Activated T-helper 1 cell treated with anti-CD3 and anti-CD28 coated beads, Interleukin-12 subunit alpha, Interleukin-12 subunit beta, Interleukin-2, Interleukin-4 antibody, amounts not matched to agents 30 ng/mL and 10 ng/mL and 1 ng/mL, durations not matched to agents 14 hours and 24 hours and 36 hours (primary cell): ENCODE measurements at places on chromosomes 12 and 14.

DNA sequence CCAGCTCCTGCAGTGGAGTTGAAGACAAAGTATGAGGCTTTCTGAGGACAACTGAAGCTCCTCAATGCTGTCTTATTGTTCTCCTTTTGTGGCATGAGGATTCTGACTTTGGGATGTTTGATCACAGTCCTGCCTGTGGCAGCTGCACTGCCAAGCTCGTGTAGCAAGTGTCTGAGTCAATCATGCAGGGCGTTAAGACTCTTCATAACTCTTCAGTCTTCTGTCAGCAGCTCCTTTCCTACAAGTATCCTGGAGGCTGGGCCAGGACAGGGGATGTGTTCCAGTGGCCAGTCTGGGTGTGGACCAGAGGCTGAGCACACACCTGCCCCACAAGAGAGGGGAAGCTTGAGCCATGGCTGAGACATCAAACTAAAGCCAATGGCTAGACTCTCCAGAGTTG is 94.3 kb downstream of the PELI2 start:
- no peak overlapping the region for H3K27ac ChIP-seq
- H3K4me3 ChIP-seq, result no peak overlapping the region
- no peaks in the 10 kb centered on the region for H3K36me3 ChIP-seq
- no peak for DNase-seq
- no peaks in the 10 kb centered on the region for H3K4me1 ChIP-seq

DNA sequence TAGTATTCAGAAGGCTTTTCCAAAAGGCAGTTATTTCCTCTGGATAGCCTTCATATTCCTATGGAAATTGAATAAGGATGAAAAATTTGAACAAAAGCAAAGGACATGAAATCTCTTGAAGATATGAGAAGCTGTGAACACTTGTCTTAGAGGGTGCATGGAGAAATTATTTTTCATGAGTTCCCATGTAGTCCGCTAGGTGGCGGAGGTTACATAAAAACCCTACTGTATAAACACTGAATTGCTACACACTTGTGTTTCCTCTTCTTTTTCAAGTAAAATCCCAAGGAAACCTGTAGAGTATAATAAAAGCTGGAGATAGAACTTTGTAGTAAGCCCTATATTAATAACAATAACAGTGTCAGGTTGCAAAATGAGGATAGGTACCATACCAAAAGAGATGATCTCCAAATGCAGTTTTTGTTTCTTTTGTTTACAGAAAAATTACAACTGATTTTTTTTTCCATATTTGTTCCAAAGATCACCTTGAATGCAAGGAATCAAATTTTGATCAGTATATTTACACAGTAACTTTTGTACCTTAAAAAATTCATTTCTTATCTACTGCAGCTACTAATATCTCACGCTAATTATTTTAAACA is 37.8 kb upstream of the OR4E1 start:
- no peak overlapping the region for H3K27ac ChIP-seq
- no peak for DNase-seq
- no peak overlapping the region for H3K4me3 ChIP-seq
- H3K36me3 ChIP-seq, result no peaks in the 10 kb centered on the region
- no peaks in the 10 kb centered on the region for H3K4me1 ChIP-seq

GRCh38 chr12:7806863-7807487 is 17.8 kb downstream of the NANOG start:
- H3K36me3 ChIP-seq, result no peaks in the 10 kb centered on the region
- H3K4me1 ChIP-seq, result no peaks in the 10 kb centered on the region
- no peak overlapping the region for H3K4me3 ChIP-seq

DNA sequence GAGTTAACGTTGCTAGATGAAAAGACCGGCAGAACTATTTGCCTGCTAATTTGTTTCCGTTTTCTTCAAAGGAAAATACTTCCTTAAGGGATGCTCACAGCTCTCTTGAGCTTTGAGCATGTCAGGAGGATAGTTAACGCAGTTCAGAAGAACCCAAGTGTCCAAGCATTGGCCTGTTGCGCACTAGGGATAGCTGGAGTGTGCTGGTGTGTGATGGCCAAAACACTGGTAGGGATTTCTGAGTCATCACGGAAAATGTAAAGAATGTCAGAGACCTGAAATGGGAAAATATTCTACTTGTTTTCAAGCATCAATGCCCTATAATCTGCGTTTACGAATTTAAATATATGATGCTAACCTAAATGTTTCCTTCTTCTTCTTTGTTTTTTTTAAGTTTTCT is 97.8 kb downstream of the VRK1 start:
- DNase-seq, result no peak
- H3K27me3 ChIP-seq, result no peaks in the 10 kb centered on the region
- H3K4me3 ChIP-seq, result no peak overlapping the region
- H3K36me3 ChIP-seq, result peaks cover 2% of the 10 kb centered on the region
- no peak overlapping the region for H3K27ac ChIP-seq

- no peak overlapping the region for H3K4me3 ChIP-seq
- peaks cover 7% of the 10 kb centered on the region for H3K4me1 ChIP-seq
- H3K27ac ChIP-seq, result no peak overlapping the region
These were observed 13.2 kb upstream of the LGALS3 start for GRCh38 chr14:55115861-55116245.
